ENCODE measurements at places on chromosomes 3 and 15.

- peaks cover 3% of the 10 kb centered on the region for H3K4me1 ChIP-seq
- no peak for DNase-seq
- H3K4me3 ChIP-seq: no peak overlapping the region
- H3K27ac ChIP-seq: peak overlapping the region; percentile 89
Measured at GRCh38 chr3:141440942-141441341, 45.9 kb upstream of the RASA2 start.

GRCh38 chr3:150410311-150411105 lies 2.4 kb downstream of the TSC22D2 start:
- H3K36me3 ChIP-seq: no peaks in the 10 kb centered on the region
- H3K27me3 ChIP-seq: no peaks in the 10 kb centered on the region
- DNase-seq: peak; percentile 74
- H3K27ac ChIP-seq: peak overlapping the region; percentile 100
- H3K4me1 ChIP-seq: peaks cover 13% of the 10 kb centered on the region

DNA sequence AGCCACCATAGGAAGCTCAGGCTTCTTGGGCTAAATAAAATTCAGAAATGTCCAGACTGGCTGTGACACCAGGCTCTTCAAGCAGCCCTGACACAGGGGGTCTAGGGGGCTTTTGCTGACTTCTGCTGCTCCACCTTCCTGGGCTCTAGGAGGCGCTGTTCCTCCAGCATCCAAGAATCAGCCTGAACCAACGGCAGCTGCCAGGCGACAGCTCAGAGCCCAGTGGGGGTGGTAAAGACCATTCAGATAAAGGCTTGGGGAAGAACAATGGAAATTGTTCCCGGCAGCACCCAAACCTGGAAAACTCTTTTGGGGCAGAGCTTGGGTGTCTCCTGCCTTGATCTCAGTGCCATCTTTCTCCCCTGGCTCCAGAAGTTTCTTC lies 21.6 kb upstream of the PSTPIP1 start:
- H3K4me3 ChIP-seq: peak overlapping the region; percentile 19
- no peaks in the 10 kb centered on the region for H3K36me3 ChIP-seq
- H3K27ac ChIP-seq: peak overlapping the region; percentile 80
- H3K27me3 ChIP-seq: no peaks in the 10 kb centered on the region
- DNase-seq: peak; percentile 65
- H3K4me1 ChIP-seq: peaks cover 22% of the 10 kb centered on the region

DNA sequence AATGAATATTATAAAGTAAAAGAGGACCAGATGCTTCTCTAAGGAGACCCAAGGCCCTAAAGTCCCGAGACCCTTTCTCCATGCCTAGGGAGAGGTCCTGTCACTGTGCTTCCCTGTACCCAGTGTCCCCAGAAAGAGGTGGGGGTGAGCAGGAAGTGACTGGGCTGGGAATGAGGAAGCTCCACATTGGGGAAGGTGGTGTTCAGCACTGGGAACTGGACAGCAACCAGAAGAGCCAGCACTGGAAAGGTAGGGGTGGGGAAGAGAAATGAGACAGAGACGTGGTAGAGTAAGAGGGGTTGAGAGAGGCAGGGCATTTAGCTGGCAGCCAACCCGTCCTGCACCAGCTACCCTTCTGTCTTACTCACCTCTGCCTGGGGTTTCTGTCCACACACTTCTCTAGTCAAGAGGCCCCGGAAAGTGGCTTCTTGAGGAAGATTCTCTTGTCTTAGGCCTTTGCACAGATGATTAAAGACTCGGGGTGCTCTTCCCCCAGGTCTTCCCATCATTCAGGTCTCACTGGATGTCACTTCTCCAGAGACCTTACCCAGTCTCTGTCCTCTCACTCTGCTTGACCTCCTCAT lies 12.2 kb downstream of the RRP9 start:
- DNase-seq: no peak
- no peak overlapping the region for H3K27ac ChIP-seq
- H3K4me3 ChIP-seq: no peak overlapping the region
- no peaks in the 10 kb centered on the region for H3K27me3 ChIP-seq
- H3K36me3 ChIP-seq: no peaks in the 10 kb centered on the region

GRCh38 chr3:129439817-129440617 lies at the start of the genes IFT122 and MBD4:
IFT122 (plus strand) TSS chr3:129440224; CDS start chr3:129440331, 107 bp downstream.
MBD4 (minus strand) TSS chr3:129439948; CDS start chr3:129439833, 115 bp downstream.
- no peaks in the 10 kb centered on the region for H3K27me3 ChIP-seq
- H3K36me3 ChIP-seq: peaks cover 32% of the 10 kb centered on the region

GRCh38 chr15:25739687-25740121 lies 123.4 kb downstream of the ATP10A start:
- H3K27me3 ChIP-seq: no peaks in the 10 kb centered on the region
- no peak overlapping the region for H3K4me3 ChIP-seq
- H3K36me3 ChIP-seq: no peaks in the 10 kb centered on the region
- H3K27ac ChIP-seq: no peak overlapping the region

Measured in heart left ventricle (tissue), 16 donors.